ENCODE measurements at places on chromosomes 3 and 15. TPM values are rescaled to one million over a fixed set of nuclear protein-coding genes. Genes with fewer than 3 reads are reported as not detected.

Gene ACAN
- polyA plus RNA-seq = 0.66 TPM

Gene ABI3BP
- polyA plus RNA-seq = 20.0 TPM

Gene OR5K2
- polyA plus RNA-seq = not detected

Gene AHSG
- not detected for polyA plus RNA-seq

Gene CHRM5
- polyA plus RNA-seq = not detected

Gene CAV3
- polyA plus RNA-seq = 19.0 TPM

Gene CNTN6
- not detected for polyA plus RNA-seq

Gene MEIS2
- polyA plus RNA-seq = 50.1 TPM

Gene ZIC4
- not detected for polyA plus RNA-seq

Gene LTK
- 0.95 TPM for polyA plus RNA-seq

Gene NLGN1
- 0.88 TPM for polyA plus RNA-seq

Gene C3orf85
- not detected for polyA plus RNA-seq

Gene SELENOT
- 15.9 TPM for polyA plus RNA-seq

Gene AGBL1
- not detected for polyA plus RNA-seq

Gene SERPINI2
- 0.06 TPM for polyA plus RNA-seq

Gene PLCB2
- 14.6 TPM for polyA plus RNA-seq

Gene LAMB2
- 1,204 TPM for polyA plus RNA-seq

Gene MESP1
- 1.3 TPM for polyA plus RNA-seq

Gene MESP2
- polyA plus RNA-seq = 0.73 TPM

Gene CD96
- polyA plus RNA-seq = 0.07 TPM

Gene DPPA4
- 0.01 TPM for polyA plus RNA-seq

Gene ISL2
- not detected for polyA plus RNA-seq

Gene IL16
- 4.3 TPM for polyA plus RNA-seq

Gene PTH1R
- 12.8 TPM for polyA plus RNA-seq

Gene FEZF2
- not detected for polyA plus RNA-seq

Gene GP5
- polyA plus RNA-seq = 0.01 TPM

Gene MINAR1
- polyA plus RNA-seq = 0.03 TPM

Gene LYZL4
- not detected for polyA plus RNA-seq

Gene CATSPER2
- polyA plus RNA-seq = 0.28 TPM

Gene A4GNT
- not detected for polyA plus RNA-seq

Gene GRM7
- not detected for polyA plus RNA-seq

Gene AADAC
- 0.01 TPM for polyA plus RNA-seq

Gene TNNC1
- 9,937 TPM for polyA plus RNA-seq

Gene ZNF280D
- polyA plus RNA-seq = 42.4 TPM

Gene IL12A
- 0.65 TPM for polyA plus RNA-seq

Gene ABCF3
- polyA plus RNA-seq = 87.9 TPM

Gene CELSR3
- 0.44 TPM for polyA plus RNA-seq

Gene HGD
- polyA plus RNA-seq = 0.12 TPM

Gene PFKFB4
- 0.74 TPM for polyA plus RNA-seq

Gene CPLX3
- polyA plus RNA-seq = 14.6 TPM

Gene SLC28A2
- polyA plus RNA-seq = not detected

Gene MST1R
- 1.7 TPM for polyA plus RNA-seq
